ENCODE measurements at places on chromosomes 11 and 22.

GRCh38 chr11:60974726-60975125 is 3.2 kb downstream of the CD6 start:
- DNase-seq = no peak

GRCh38 chr11:64711138-64711955 is 11.7 kb downstream of the NRXN2 start:
- no peak for DNase-seq

- DNase-seq = no peak
These were observed 188.9 kb downstream of the BRD1 start for GRCh38 chr22:49638788-49639187.

DNA sequence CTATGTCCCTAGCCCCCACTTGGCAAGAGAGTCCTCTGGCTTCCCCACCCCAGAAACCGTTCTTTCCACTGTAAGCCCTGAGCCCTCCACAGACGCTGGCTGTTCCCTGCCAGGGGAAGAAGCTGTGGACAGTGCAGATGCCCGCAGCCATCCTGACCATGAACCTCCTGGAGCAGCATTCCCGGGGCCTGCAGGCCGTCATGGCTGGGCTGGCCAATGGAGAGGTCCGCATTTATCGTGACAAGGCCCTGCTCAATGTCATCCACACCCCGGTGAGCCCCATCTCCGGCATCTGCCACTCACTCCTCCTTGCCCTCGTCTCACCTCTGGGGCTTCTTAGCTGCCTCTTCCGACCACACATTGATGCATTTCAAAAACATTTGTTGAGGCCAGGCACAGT is 13.2 kb downstream of the BBS1 start:
- DNase-seq = no peak

DNA sequence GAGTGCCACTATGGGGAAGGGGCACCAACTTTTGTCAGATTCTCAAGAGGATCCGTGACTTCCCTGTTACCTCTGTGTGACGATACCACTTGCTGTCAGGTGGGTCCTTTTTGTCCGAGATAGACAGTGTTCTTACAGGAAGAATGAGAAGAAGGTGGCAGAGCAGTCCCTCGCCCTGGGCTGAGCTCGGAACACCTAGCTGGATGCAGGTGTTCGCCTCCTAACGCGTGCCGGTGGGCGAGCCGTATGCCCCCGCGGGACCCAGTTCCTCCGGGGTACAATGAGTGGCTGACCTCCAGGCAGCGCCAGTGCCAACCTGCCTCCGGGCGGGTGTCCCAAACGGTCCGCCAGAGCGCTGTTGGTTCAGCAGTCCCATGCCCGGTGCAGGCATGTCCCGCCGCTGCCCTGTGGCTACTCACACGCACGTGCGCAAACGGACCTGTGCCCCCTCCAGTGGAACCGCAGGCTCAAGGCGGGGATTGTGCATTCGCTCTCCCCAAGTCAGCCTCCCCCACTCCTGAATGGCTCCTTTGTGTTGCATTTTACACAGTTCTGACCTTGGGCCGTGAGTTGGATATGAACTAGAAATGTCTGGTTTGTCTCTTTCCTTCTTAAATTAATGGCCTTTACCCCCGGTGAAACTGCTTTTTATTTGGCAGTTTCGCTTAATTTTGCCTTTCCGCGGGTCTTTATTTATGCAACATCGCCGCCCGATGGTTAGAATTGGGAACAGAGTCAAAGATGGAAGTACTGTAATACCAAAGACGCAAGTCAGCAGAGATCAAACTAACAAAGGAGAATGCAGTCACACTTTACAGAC is 1.1 kb upstream of the ABTB2 start:
- peak; percentile 74 for DNase-seq

- DNase-seq = no peak
These were observed 103.1 kb downstream of the TEAD1 start for GRCh38 chr11:12777208-12777874.

- no peak for DNase-seq
These were observed 29.1 kb downstream of the OR52K1 start for GRCh38 chr11:4511282-4512245.

- DNase-seq = no peak
These were observed 934.2 kb upstream of the RAG2 start for GRCh38 chr11:37532271-37532670.

DNA sequence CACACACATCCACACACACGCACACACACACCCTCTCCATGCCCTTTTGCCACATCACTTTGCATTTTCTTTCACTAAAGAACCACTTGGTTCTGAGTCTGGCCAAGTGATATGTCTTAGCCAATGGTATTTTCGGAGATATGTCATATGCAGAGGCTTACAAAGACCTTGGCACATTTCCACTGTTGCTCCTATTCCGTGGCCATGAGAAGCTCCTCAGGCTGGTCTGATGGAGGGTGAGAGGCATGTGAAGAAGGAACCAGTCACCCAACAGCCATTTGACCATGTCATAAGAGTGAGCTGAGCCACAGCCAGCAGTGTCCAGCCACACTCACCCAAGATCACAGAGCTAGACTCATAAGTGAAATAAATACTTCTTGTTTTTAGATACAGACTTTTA is 212.6 kb upstream of the NAV2 start:
- no peak for DNase-seq

DNA sequence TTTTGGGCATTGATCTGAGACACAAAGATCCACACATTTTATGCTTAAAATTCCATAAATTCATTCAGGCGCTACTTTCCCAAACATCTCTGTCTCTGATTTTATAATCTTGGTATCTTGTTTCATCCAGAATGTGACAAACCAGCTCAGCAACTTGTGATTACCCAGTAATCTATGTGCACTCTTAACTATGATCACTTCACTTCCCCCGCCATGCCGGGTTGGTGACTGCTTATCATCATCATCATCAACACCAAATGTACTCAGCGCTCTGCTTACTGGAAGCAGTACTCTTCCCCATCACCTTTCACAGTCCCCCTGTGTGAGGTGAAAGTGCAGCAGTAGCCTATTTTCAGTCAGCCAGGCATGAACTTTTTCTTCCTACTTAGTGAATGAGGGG is 15.2 kb upstream of the MMP7 start:
- DNase-seq = no peak

- DNase-seq = no peak
These were observed 3.6 kb upstream of the AIFM3 start for GRCh38 chr22:20963201-20964052.

DNA sequence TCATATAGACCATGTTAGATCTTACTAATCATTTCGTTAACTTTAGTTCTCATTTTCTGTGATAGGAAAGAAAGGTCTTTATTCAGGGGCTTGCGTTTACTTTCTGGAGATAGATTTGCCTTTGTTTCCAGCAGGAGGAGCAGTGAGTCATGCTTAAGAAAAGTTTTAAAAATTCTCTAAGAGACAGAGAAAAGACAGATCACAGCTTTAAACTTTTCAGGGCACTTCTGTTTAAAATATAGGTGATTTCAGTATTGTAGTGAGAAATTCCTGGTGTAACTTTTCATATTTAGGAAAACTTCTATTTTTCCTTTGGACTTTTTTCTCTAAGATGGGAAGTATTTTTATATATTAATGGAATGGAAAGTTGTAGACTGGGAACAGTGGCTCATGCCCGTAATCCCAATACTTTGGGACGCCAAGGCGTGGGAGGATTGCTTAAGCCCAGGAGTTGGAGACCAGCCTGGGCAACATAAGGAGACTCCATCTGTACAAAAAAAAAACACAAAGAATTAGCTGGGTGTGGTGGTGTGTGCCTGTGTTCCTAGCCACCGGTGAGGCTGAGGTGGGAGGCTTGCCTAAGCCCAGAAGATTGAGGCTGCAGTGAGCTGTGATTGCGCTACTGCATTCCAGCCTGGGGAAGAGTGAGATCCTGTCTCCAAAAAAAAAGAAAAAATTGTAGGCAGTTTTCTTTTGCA is 60.3 kb downstream of the ATXN10 start:
- DNase-seq = no peak

DNA sequence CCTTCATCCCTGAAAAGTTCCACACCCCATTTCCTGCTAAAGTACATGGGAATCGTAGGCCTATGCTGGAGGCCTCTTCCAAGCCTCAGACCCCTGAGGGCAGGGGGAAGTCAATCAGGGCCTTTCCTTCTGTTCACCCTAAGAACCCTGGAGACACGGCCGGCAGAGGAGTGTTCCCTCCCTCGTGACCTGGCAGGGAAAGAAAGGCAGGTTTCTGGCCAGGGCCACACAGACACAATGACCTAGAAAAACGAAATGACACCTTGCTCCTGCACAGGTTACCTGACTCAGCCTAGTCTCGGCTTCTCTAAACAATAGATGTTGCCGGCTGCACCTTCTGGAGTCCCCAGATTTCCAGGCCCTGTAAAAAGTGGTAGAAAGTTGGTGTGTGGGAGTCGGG is 60.6 kb upstream of the CADM1 start:
- DNase-seq = no peak

DNA sequence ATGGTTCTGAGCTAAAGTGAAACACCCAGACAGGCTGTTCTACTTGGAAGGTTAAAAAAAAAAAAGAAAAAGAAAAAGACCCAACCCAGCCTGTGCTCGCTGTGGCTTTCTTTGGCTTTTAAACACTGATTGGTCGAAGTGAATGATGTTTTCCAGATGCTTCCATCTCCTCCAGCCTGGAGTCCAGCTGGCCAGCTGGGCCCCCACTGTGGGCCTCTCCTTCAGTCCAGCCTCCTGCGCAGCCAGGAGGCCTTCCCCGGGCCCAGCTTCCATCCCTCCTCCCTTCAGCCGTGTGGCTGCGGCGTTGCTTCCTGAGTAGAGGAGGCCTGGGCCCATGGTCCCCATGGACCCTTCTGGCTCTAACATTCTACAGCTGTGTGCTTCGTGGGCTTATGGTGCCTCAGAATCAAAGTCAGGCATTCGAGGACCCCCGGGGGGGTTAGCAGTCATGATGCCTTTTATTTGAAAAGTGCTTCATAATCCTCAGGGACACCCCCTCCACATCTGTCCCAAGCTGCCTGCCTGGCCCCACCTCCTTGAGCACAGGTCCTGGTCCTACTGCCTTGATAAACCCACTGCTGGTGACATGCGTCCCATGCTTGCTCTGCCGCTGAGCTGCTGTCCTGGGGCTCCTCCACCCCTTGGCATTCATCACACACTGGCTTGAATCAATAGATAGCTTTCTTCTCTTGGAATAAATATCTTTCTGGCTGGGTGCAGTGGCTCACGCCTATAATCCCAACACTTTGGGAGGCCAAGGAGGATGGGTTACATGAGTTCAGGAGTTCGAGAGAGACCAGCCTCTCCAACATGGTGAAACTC is 42.2 kb upstream of the FBLN1 start:
- no peak for DNase-seq

DNA sequence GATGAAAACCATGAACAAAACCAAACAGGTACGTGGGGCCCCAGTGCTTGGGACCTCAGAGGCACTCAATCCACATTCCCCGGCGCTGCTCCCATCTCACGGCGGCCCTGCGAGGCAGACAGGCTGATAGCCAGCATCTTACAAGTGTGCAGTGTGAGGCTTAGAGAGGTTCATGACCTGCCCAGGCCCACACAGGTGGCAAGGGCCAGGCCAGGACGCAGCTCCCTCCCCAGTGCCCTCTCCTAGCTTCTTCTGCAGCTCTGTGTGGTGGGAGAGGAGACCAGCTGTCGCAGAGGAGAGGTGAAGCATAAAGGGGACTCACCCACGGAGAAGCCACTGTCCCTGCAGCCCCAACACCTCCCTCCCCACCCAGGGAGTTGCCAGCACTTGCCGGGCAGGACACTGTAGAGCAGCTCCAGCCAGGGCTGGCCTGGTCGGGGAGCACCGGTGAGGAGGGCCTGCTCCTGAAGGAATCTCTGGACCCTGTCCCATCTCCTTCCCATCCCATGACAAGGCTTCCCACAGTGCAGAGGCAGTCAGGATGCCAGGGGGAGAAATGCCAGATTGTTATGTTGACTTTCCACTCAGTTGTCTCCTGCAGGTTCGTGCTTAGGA is 92.4 kb upstream of the TMEM45B start:
- no peak for DNase-seq

DNA sequence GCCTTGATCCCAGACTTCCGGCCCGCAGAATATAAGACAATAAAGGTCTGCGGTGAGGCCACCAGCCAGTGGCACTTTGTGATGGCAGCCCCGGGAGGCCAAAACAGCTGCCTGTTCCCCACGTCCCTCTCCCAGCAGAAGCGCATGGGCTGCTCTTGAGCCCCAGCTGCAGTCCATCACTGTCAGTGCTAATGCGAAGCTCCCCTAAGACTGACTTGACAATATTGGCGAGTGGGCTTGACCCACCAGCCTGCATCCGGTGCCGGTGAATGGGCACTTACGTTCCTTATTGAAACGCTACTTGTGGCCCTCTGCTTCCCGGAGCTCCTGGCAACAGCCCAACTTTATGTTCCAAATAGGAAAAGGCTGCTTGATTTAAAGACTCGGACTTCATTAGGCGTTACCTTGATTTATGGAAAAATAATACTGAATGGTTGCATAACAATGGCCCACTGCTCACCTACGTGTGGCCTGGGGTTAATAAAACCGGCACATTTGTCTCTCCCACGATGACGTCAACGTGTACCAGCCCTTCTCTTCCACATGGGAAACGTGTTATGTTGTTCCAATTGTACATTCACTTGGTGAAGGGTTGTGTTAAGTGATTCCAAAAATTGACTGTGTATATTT is 93.4 kb upstream of the SEPTIN5 start:
- DNase-seq = no peak
